ENCODE measurements at places on chromosomes 3 and 15.

DNA sequence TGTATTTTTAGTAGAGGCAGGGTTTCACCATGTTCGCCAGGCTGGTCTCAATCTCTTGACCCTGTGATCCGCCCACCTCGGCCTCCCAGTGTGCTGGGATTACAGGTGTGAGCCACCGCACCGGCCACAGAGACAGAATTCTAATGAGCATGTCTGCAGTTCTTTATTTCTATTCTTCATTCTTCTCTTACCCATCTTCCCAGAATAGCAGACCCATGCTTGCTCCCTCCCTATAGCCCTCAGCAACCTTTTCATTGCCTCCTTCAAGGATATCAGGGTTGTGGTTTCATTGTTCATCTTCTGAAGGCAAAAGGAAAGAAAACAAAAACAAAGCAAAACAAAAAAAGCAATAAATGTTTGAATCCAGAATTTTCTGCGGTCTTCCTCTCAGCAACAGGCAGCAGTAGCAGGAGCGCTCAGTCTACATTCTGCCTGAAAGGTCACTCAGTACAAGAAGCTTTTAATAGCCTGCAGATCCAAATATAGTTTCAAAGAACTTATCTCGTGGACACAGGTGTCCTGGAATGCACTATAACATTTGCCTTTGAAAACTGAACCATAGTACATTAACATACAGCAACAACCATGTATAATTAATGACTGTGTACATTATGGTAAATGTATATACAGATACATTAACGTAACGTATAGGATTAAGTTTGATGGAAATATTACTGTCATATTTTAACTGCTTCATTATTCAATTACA, at the start of gene SMCO1:
Gene SMCO1 (minus strand): TSS at position 434 of the 709 bp plus-strand sequence. CDS start 137 bp downstream, at position 297.
- DNase-seq: no peak

- no peak for DNase-seq
Measured at GRCh38 chr3:68977486-68978167, 35.9 kb downstream of the EOGT start.

- no peak for DNase-seq
Measured at GRCh38 chr15:52716536-52716935, 37.3 kb upstream of the ATOSA start.

DNA sequence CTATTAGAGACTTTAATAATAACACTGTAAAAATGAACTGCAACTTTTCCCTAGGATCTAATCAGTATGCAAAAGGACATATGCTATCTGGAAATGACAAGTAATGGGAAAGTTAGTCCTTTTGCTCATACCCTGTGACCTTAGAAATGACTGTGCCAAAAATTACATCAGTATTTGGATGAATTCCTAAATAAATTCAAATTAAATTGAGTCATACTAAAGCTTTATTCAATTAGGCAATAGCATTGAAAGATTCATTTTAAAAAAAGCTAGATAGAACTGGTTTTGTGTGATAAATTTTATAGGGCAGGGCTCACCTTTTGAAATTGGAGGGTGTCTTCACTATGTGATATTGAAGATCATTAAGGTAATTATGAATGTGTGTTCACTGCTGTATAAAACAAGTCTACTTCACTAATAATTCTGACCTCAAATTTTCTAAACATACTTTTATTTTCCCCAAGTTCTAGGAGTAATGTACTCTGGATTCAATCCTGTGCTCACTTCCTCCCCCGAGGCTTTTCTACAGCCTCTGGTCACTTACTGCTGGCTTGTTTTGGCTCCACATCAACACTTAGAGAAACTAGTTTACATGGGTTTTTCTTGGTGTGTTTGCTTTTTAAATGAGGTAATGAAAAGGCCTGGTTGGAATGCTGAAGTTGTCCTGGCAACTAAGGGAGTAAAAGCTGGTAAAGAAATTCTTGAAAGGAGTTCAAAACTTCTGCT, 44.4 kb upstream of the SPTSSB start:
- no peak for DNase-seq

GRCh38 chr3:178583963-178584575, 47.8 kb downstream of the KCNMB2 start:
- DNase-seq: no peak

DNA sequence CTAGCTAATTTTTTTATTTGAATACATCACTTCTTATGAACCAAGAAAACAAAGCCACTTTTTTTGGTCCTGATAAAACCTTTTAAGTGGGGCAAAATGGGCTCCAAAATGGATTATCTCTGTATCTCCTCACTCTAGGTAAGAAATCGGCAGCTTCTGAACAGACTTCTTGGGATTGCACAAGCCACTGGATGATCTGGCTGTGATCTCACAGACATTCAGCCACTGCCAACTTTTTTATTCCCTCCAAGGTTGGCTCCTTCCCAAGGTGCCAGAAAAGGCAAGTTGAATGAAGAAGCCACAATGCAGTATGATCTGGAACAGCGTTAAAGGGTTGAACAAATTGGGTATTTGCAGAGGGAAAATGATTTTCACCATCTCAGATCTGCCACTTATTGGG, 73.2 kb downstream of the PRICKLE2 start:
- DNase-seq: no peak

DNA sequence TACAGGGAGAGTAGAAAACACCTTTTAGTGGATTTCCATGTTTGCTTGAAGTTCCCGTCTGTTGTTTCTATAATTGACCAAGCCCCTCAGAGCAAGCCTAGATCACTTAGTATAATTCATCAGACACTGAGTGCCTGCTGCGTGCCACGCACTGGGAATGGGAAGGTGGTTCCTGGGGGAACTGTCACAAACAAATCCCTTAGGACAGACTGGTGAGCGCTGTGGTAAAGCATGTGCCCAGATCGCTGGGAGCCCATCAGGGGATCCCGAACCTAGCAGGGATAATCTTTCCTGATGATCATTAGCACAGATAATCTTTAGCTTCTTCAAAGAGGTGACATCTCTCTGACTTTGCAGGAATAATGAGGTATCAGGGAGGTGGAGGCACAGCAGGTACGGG, 9.6 kb downstream of the MRPS11 start:
- DNase-seq: no peak

DNA sequence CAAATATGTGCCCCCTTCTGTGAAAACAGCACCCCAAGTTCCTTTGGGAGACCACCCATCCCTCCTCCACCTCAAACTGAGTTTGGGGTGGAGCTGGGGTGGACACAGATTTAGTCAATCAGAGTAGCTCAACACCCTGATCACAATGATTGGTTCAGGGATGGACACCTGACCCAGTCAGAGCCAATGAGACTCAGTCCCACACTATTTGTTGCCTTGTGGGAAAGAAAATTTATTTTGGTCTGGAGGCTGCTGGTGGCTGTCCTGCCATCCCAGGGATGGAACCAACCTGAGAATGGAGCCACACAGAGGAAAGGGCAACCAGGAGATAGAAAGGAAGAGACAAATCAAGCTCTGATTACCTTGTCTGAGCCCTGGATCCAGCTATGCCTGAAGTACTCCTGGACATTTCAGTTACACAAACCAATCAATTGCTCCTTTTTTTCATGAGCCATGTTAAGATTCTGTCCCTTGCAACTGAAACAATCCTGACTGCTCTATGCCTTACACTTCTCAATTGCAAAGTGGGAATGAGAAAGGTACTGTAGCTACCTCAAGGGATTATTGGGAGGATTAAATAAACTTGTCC, 10.6 kb downstream of the DNASE1L3 start:
- no peak for DNase-seq

- DNase-seq: no peak
Measured at GRCh38 chr3:43203022-43203421, 83.3 kb upstream of the SNRK start.

DNA sequence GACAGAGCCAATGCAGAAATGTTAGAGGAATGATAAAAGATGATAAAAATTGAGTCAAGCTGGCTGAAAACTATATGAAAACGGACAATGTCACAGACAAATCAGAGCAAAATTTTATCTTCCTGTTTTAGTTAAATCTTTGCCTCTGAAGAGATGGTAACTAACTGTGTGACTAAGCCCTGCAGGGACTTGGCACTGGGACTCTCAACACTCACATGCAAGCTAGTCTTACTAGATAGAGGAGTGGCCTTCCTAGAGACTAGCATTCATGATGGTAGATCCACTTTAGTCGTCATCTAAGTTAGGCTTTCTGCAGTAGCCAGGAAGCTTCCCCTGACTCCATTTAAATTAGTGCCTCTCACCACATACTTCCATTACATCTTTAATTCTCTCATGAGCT, 4.1 kb downstream of the CCDC191 start:
- DNase-seq: no peak

GRCh38 chr3:105042586-105042985, 324.1 kb upstream of the ALCAM start:
- DNase-seq: no peak

DNA sequence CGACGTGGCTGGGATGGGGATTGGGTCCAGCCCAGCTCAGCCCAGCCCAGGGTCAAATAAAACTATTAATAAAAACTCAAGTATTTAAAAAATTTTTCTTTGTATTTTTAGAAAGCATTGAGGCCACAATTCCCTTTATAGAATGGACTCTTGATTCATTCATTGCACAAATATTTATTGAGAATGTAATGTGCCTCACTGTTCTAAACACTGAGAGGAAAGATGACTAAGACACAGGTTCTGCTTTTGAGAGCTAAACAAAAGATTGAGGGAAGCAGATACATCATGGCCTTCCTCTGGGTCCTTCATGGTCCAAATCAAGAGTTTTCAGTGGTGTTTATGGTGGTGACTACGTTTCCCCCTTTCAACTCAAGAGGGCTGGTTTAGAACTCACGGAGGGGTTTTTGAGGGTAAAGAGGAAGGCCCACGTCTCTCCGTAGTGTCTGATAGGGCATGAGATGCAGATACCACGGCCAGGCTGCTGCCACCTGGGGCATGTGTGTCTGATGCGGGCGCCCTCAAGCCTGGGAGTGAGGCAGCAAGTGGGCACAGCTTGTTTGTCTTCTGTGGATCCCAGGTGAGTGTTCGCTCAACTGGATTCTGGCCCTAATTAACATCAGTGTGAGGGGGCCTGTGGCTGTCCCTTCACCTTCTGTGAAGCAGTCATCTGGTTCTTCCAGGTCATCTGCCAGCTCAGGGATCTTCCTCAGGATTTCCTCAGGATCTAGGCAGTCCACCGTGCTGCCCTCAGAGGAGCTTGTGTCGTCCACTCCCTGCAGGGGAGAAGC, 73.5 kb upstream of the SCN5A start:
- DNase-seq: no peak

DNA sequence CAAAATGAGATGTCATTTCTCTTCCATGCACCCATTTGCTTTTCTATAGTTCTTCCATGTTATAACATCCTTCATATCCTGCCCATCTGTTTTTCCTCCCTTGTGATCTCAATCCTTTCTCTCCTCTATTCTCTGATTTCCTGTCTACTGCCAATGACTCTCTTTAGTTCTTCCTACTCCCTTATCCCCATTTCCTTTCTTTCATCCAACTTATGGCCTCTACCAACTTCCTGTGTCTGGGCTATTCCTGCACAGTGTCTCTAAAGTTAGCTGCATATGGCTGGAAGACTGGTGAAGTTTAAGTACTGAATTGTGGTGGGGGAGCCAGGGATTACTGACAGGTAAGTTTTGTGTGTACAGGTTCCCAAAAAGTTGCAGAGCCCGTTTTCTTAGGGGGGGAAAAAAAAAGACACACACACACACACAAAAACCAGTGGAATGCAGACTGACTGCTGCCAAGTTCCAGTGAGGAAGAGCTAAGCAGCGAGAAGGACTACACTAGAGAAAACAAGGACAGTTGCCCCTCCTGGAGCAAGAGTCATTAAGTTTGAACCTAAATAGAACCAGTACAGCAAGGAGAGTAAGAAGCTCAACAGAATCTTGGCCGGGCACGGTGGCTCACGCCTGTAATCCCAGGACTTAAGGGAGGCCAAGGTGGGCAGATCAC, 28.8 kb downstream of the XRN1 start:
- DNase-seq: no peak

DNA sequence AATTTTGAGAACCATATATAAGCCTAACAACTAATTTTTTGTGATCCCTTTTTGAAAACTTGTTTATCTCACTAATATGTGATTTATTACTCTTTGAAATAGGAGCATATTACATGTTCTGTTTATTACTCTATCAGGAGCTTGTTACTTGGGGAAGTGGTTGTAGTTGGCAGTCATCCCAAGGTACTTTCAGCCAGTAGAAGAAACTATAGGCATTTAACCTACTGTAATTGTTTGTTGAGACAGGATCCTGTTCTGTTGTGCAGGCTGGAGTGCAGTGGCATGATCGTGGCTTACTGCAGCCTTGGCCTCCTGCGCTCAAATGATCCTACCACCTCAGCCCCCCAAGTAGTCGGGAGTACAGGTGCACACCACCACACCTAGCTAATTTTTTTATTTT, 195.6 kb downstream of the TCF12 start:
- DNase-seq: no peak

DNA sequence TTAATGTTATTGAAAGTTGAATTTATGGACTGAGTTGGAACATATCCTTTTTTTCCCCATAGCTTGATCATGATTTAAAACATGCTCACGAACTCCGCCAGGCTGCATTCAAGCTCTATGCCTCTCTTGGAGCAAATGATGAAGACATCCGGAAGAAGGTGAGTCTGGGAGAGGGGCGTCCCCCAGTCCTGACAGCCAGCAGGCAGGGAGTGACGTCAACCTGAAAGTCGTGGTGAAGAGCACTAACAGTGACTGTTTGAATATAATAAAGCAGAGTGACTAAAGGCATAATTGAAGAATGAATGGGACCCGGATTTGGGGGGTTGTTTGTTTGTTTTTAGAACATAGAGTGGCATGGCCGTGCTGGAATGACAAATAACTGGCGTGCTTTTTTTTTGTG, 57.9 kb downstream of the ARMC8 start:
- DNase-seq: no peak

- no peak for DNase-seq
Measured at GRCh38 chr15:68894208-68894607, 36.1 kb upstream of the SPESP1 start.

DNA sequence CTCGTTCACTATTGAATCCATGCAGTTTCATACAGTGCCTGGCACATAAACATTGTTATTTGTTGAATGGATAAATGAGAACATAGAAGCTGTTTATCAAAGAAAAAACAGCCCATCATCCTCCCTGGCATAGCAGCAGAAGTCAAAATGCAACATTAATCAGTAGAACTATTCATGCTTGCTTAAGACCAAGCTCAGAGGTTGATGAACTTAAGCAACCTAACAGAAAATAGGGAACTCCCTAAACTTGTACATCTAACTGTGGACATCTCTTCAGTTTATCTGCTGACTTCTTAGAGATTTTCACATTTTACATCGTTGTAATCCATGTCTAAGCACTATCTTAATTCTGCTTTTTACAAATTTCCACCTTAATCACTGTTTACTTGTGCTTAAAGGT, 29.2 kb downstream of the SENP8 start:
- no peak for DNase-seq

DNA sequence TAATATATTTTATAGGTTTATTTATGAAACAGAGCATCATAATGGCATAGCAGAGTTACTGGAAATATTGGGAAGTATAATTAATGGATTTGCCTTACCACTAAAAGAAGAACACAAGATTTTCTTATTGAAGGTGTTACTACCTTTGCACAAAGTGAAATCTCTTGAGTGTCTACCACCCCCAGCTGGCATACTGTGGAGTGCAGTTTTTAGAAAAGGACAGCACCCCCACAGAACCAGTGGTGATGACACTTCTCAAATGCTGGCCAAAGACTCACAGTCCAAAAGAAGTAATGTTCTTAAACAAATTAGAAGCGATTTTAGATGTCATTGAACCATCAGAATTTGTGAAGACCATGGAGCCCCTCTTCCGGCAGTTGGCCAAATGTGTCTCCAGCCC, 58.1 kb downstream of the DNAH1 start:
- no peak for DNase-seq

- no peak for DNase-seq
Measured at GRCh38 chr3:45596290-45596791, 1.8 kb downstream of the LIMD1 start.

- DNase-seq: no peak
Measured at GRCh38 chr15:99306694-99307338, 55.5 kb downstream of the LRRC28 start.

GRCh38 chr3:131036200-131036816, 9.6 kb downstream of the NEK11 start:
- no peak for DNase-seq
